ENCODE measurements at places on chromosomes 5 and 9.
A peak's percentile ranks its signal among the peaks of the same experiment; 100 is the strongest.

- no peak for DNase-seq
Measured at GRCh38 chr9:36005891-36006290, 30.8 kb upstream of the RECK start.

- no peak for DNase-seq
Measured at GRCh38 chr5:63822614-63823013, 139.6 kb downstream of the HTR1A start.

DNA sequence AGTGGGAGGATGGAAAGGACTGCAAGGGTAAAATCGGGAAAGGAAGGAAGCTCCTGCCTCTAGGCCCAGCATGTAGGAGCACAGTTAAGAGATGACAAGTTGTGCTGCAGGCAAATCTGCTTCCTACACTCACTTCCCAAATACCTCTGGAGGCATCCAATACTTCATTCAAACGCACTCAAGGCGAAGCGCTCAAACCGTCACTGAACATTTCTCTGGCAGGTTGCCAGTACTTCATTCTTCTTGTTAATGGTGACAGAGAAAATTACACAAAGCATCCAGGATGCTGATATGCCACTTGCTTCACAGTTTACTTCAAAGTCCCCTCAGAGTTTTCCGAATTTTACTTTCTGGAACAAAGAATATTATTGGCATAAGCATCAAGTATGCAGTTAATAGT lies 59.8 kb downstream of the NREP start:
- peak; percentile 5 for DNase-seq

DNA sequence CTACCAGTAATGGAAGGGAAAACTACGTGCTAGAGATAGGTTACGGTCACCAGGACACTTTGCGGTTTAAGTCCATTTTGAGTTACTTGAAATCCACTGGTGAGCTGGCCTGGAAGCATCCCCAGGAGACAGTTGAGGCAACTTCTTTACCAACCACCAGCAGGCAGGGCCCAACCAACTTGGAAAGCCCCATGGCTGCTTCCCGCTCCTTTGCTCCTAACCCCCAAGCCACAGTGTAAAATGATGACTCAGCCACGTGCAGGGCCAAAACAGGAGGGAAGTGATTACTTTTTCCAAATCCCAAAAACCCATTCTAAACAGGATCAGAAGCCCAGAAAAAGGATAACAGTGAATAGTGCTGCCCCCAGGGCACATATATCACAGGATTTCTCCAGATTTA lies 87.4 kb downstream of the PAX5 start:
- no peak for DNase-seq

DNA sequence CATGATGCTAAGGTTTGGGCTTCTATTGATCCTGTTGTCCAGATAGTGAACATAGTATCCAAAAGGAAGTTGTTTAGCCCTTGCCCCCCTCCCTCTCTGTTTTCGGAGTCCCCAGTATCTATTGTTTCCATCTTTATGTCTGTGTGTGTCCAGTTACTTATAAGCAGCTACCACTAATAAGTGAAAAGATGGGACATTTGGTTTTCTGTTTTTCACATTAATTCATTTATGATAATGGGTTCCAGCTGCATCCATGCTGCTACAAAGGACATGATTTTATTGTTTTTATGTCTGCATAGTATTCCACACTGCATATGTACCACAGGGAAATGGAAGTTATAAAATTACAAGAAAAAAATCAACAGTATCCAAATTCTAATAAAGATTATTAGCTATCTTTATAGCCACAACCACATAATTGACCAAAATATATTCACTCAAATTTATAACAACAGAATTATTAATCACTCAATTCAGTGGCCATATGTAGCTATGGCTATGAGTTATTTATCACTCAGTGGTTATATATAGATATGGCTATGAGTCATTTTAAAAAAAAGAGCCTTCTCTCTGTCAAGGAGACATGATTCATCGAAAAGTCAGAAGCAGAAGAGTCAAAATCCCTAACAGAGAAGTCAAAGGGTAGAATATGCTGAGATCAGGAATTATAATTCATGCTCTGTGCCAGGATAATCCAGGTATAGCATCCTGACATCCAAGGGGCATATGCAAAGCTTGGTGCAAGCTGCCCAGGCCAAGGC lies 367.5 kb downstream of the DEPDC1B start:
- no peak for DNase-seq

DNA sequence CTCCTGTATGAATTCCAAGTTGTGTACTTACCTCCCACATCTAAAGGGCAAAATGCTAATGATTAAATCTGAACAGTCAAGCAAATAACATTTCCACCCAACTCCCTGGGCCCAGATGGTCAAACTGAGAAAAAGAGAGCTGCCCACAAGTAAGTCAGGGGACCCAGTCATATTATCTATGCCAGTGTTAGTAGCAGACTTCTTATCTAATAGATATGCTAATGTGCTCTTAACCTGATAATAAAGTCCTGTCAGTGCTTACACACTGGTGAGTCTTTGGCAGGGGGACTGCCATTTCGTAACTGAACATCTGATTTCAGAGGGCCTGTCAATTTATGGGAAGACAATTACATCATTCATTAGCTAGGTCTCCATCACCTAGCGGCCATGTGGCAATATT lies 292.3 kb upstream of the WWC1 start:
- no peak for DNase-seq

GRCh38 chr9:126638571-126639132 lies 24.9 kb downstream of the LMX1B start:
- no peak for DNase-seq

GRCh38 chr9:89661391-89661949 lies 56.7 kb downstream of the GADD45G start:
- DNase-seq: no peak

- no peak for DNase-seq
Measured at GRCh38 chr9:108786901-108787689, 68.7 kb downstream of the ACTL7B start.

DNA sequence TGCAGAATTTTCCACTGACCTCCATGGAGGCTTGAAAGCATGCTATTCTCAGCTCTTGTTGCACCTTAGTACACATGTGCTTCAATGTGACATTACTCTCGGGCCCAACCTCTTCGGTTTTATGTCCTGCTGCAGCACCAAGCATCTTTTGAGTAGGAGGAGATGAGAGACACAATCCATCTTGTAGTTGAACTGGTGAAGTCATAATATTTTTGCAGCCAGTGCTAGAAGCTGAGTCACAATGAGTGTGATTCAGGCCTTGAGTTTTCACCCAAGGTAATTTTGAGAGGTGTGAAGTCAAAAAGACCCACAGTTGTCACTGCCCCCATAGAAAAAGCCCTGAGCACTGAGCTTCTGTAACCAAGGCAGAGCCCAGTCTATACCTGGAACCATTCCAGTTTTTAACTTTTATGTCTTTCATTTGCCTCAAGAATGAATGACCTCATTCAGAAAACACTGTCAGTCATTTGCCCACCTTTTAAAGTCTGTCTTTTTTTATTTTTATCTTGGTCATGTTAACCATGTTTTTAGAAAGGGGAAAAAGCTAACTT lies 117.7 kb downstream of the ZNF462 start:
- DNase-seq: no peak

Data from DMS 273 treated with DMSO at 0.1 percent for 48 hours (cell line).